ENCODE measurements at places on chromosomes 7 and 10.

- DNase-seq: no peak
These were observed 16.5 kb downstream of the PWWP2B start for GRCh38 chr10:132413226-132414205.

- no peak for DNase-seq
These were observed 214.5 kb downstream of the SNX13 start for GRCh38 chr7:17725821-17726220.

- no peak for DNase-seq
These were observed 274.8 kb downstream of the ADARB2 start for GRCh38 chr10:1462521-1462920.

DNA sequence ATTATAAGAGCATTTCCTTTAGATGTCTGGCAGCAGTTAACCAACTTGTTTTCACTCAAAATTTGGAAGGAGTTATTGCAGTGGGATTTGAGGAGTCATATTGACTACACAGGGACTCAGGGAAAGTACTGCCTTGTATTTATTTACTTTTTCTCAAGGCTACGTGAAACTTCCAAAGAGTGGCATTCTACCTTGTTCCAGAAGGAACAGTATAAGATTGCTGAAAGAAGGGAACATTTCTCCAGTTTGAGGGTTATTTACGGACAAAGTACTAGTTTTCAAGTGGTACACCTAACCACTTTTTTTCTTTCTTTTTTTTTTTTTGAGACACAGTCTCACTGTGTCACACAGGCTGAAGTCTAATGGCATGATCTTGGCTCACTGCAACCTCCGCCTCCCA is 5.1 kb downstream of the MORN4 start:
- no peak for DNase-seq

- no peak for DNase-seq
These were observed 130.0 kb downstream of the CDK14 start for GRCh38 chr7:90726120-90726519.

DNA sequence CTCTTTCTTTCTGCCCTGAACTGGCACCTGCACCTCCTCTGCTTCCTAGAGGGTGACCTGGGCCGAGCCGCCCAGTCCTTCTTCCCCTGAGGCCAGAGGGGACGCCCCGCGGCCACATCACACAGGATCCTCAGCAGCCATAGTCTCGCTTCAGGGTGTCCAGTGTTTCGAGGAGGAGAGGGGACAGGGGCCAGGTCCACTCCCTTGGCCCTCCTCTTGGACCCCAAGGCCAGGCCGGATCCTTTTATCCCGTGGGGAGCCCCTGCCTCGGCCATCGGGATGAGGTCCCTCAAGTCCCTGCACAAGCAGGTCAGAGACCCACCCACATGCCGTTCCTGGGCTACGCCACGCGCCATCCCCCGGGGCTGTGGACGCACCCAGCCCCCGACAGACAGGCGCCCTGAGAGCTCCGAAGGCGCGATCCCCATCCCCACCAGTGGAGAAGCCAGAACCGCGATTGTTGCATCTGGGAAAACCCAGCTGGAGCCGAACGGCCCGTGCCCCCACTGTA is 3.6 kb downstream of the BHLHA15 start:
- no peak for DNase-seq

DNA sequence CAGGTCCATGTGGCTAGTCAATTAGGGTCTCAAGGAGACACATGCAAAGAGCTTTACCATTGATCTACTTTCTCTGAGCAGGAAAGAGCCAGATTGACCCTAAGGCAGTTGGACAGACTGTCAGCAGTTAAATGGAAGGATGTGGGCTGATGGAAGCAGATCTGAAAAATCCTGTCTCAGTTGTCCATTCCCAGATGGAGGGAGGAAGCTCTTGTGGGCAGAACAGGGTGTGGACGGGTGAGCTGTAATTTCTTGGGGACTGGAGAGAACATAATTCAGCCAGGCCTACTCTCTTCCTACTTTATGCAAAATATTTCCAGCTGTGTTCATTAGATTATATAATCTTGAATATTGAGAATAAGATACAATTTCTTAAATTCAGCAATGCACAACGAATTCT is 163.6 kb downstream of the GNAT3 start:
- no peak for DNase-seq

DNA sequence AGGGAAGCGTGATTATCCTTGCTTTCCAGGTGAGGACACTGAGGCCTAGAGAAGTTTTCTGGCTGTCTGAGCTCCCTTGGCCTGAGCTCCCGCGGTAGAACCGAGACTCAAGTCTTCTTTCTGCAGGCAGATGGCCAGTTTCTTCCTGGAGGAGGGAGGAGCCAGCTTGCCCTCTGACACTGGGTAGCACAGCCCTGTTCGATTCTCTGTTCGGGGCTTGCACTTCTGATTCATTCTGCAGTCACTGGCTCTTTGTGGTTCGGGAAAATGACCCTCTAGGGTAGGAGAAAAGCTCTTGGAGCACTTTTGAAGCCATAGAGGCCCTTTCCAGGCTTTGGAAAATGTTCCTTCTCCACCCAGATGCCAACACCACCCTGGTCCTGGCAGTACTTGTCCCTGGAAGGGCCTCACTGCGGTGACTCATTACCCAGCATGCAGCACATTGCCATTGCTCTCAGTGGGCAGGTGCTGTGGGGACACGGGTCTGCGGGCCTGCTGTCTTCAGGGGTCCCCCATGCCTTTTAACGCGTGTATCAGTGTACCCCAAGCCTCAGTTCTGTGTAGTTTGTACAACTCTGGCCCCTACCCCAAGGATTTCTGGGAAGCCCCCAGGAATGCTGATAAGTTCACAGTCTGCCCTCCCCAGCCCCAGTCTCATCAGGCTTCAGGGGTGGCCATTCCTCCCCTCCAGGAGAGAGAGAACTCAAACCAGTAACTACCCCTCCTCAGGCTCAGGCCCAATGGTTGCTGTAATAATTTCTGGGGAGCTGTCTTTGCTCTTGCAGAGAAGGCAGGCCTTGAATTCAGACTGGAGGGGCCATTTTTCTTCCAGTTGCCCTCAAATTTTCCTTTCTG is 11.9 kb downstream of the CHST3 start:
- no peak for DNase-seq

- DNase-seq: no peak
These were observed 152.0 kb downstream of the MAGI2 start for GRCh38 chr7:79301419-79301818.

- DNase-seq: no peak
These were observed 1.6 kb downstream of the FAM204A start for GRCh38 chr10:118340486-118340885.

DNA sequence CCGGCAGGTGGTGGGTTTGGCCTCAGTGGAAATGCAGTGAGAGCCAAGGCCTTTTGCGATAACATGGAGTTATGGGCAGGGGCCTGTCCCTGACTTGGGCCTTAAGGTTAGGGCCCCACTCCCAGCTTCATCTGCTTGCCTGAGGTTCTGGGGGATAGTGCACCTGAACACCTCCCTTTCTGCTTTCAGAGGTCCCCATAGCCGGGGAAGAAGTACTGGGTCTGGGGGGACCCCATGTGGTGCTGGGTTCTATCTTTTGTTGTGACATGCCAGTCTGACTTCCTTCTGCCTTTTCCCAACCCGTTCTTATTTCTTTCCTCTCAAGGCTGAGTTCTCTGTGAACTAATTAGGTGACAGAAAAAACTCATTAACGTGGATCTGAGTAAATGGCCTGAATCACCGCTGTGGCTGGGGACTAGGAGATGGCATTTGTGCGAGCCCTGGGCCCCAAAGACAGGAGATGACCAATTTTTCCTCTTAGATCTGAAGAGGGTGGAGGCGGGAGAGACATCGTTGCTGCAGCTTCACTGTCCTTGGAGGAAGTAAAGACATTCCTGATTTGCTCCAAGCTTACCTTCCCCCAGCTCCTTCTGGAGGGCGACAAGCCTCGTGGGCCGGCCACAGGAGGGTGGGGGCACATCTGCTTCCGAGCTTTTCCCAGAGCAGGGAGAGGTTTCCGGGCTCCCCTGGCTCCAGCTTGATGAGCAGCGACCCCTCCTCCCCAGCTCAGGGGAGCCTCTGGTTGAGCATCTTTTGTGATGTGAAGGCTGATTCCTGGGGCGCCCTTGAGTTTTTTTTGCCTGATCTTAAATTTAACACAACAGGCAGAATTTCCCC is 2.0 kb downstream of the AGAP3 start:
- DNase-seq: no peak

DNA sequence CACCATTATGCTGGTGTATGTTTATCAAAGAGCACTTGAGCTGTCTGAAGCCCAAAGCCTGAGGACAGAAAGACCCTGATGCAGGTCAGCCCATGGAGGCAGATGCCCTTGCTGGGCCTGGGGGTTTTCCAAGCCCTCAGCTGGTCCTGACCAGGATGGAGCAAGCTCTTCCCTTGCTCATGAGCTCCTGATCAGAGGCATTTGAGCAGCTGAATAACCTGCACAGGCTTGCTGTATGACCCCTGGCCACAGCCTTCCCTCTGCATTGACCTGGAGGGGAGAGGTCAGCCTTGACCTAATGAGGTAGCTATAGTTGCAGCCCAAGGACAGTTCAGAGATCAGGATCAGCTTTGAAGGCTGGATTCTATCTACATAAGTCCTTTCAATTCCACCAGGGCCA is 13.0 kb downstream of the AQP1 start:
- DNase-seq: no peak

GRCh38 chr10:86673827-86674581 is 5.7 kb downstream of the LDB3 start:
- DNase-seq: peak; percentile 28

DNA sequence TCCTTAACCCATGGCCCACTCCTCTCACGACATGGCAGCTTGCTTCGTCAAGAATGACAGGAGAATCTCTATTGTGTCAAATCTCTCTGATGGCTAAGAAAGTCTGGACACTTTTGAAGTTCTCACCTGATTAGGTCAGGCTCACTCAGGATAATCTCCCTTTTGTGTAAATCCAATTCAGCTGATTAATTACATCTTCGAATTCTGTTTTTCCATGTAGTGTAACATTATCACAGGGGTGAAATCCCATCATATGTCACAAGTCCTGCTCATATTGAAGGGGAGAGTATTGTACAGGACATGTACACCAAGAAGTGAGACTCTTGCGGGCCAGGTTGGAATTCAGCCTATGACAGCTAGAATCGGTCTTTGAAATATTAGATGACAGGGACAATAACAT is 16.2 kb upstream of the OR6B1 start:
- no peak for DNase-seq

GRCh38 chr7:2978408-2978807 is 65.3 kb downstream of the CARD11 start:
- DNase-seq: no peak

GRCh38 chr10:128150561-128150960 is 24.3 kb upstream of the MKI67 start:
- no peak for DNase-seq

GRCh38 chr7:95590387-95591248 is 5.7 kb downstream of the PDK4 start:
- peak; percentile 73 for DNase-seq

DNA sequence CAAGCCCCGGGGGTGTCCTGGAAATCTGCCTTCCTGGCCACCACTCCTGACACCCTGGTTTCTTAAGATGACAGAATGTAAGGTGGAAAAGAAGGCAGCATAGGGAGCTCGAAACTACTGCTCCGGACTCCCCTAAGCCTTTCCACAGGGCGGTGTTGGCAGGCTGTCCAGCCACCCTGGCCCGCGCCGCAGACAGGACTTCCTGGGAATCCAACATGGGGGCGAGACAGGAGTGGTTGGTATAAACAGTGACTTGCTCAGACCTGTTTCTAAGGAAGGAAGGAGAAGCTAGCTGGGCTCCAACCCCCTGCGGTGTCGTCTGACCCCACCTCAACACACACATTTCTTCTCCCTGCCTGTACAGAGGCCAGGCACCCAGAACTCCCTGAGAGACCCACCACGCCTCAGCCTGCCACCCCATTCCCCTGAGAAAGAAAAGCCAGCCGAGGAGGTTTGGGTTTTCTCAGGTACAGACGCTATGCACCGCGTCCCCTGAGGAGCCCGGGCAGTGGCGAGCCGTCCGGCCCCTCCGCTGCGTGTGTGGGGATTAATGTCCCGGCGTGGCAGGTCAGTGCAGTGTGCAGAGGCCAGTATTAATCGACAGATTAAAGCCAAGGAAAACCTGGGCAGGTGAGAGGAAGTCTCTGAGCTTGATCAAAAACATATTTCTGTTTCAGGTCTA is 349.6 kb upstream of the MKI67 start:
- DNase-seq: no peak

- DNase-seq: peak; percentile 17
These were observed 3.8 kb upstream of the DDX50 start for GRCh38 chr10:68897336-68897741.

DNA sequence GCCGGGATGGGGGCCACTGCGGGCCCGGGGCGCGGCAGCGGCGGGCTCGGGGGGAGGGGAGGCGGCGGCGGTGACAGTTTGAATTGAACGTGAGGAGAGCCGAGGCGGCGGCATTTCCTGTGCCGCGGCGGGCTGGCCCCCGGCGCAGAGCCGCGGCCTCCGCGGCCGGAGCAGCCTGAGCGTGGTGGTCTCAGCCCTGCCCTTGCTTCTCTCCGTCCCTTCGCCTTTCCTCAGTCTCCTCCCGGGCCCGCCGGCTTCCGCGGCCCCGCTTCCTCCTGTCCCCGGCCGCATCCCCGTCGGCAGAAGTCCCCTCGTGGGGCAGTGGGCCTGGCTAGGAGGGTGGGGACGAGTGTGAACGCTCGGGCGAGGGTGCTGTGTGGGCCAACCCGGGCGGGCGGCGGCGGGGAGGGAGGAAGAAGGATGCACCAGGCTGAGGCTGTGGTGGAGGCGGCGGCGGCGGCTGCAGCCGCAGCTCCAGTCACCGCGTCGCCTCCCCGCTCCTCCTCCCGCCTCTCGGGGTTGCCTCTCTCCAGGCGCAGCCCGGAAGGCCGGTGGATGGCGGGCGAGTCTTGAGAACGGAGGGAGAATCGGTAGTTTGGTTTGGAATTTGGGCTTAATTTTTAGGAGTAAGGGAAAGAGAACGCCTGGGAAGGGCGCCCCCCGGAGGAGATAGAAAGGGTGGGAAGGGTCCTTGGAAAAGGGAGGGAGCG is 690 bp downstream of the SEPTIN7 start:
- DNase-seq: peak; percentile 78

DNA sequence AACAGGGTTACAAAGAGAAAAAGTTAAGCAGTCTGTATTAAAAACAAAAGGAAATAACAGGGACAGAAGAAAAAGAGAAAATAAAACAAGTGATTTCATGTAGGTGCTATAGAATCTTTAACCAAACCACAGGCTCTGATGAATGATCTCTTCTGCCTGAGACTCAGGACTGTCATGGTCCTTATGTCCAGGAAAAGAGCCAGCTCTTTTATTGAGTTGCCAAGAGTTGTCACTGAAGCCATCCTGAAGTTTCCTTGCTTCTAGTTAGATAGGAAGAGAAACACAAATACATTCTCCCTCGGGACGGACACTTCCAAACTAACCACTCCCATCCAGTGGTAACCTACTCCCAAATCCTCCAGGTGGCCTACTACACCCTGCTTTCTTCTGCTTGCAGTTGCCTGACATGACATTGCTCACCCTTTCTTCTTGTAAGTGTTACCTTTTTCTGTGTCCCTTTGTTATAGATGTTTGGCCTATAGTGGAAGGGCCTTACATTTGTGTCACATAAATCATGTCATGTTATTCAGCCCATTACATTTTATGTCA is 346.7 kb downstream of the NRG3 start:
- DNase-seq: no peak
